ENCODE measurements at places on chromosomes 1 and 21.

- peak; percentile 84 for DNase-seq
These were observed 8.7 kb upstream of the LGR6 start for GRCh38 chr1:202184750-202185460.

GRCh38 chr1:32898056-32898455 is 3.1 kb downstream of the TMEM54 start:
- no peak for DNase-seq

- no peak for DNase-seq
These were observed 109.6 kb downstream of the ZBTB18 start for GRCh38 chr1:244160455-244161235.

DNA sequence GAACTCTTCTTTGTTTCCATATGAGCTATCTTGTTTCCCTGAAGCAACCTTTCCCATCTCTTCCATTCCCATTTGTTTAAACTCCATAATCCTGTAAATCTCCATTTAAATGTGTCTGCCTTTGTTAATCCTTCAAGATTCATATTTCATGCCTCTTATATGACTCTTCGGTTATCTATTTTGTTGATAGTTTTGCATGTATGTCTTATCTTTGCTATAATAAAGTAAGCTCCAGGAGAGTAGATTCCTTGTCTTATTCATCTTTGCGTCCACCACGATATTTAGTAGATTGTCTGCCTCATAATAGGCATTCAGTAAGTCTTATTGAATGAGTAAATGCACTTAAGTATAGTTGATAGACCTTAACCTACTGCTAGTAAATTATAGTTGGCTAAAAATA is 18.4 kb downstream of the CLIC4 start:
- DNase-seq: no peak

DNA sequence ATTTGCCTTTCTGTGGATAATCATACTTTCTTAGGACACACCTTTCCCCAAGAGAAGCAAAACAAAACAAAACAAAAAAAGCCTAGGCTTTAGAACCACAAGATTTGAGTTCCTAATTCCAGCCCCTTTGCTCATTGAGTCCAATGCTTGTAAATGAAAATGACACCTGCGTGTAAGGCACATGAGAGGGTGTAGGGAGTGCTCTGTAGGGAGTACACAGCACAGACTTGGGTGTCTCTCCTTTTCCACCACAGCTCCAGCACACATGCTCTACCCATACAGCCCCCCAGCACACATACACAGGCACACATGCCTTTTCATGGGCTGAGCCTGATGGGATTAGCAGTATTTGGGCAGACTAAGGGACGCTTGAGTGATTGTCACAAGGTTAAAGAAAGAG is 9.2 kb upstream of the NGF start:
- DNase-seq: no peak

- no peak for DNase-seq
These were observed 55.8 kb upstream of the SSBP3 start for GRCh38 chr1:54461731-54462596.

GRCh38 chr21:36454093-36454531 is 25.8 kb downstream of the CLDN14 start:
- DNase-seq: peak; percentile 10
